Hematopoietic multipotent progenitor cell treated with erythropoietin and hydrocortisone succinate and interleukin-3 and kit ligand, for 4 days (in vitro differentiated cells): ENCODE measurements at places on chromosomes 3 and 15.

- no peak for DNase-seq
Measured at GRCh38 chr3:42493126-42493797, 9.2 kb upstream of the VIPR1 start.

GRCh38 chr3:15979900-15980299 is 182.1 kb upstream of the ANKRD28 start:
- no peak for DNase-seq

- no peak for DNase-seq
Measured at GRCh38 chr3:170425491-170426239, 7.0 kb downstream of the CLDN11 start.

- DNase-seq: no peak
Measured at GRCh38 chr15:90617668-90618097, 88.0 kb downstream of the CRTC3 start.

GRCh38 chr3:12159227-12159601 is 502 bp upstream of the TIMP4 start:
- DNase-seq: no peak

GRCh38 chr15:93126599-93126998 is 37.6 kb upstream of the RGMA start:
- DNase-seq: no peak

- DNase-seq: no peak
Measured at GRCh38 chr3:102141096-102141927, 292.0 kb downstream of the NFKBIZ start.

GRCh38 chr3:62276658-62277180 is 96.6 kb downstream of the FEZF2 start:
- no peak for DNase-seq

DNA sequence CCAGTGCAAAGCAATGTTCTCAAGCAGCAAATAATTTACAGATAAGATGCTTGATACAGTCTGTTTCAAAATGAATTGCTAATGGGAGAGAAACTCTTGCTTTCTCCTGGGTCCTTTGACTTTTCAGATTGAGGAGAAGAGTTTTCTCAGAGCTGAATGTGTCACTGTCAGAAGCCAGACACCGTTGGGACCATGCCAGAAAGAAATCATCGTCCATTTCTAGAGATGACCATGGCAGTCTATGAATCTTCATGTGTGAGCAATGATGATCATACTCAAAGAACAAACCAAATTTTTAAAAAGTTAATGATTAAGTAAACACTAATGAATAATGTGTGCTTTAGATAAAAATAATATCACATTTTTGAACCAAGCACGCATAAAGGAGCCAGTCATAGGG is 77.6 kb downstream of the ZNF385D start:
- no peak for DNase-seq

GRCh38 chr3:195156286-195156890 is 114.6 kb downstream of the XXYLT1 start:
- no peak for DNase-seq

DNA sequence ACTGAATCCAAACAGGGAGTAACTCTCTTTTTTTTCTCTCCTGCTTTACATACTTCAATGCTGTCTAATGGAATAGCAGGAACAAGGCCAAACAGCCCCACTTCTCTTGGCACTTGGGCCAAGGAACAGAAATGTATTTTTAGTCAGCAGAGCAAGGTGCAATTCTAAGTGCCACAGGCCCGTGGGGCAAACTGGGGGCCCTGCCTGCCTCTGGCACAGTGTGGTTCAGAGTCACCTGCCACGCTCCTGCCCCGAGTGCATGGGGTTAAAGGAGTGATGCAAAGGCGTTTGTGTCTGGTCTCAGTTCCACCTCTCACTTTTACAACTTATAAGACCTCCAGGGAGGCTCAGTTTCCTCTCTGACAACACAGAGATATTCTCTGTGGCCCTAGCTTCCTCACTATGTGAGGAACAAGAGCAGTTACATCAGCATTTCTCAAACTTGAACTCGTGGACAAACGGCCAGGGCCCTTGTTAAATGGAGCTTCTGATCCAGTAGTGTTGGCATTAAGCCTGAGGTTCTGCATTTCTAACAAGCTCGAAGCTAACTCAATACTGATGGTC is 51.3 kb downstream of the LRIG1 start:
- DNase-seq: peak; percentile 37
